Fibroblast of the aortic adventitia (primary cell): ENCODE measurements at places on chromosomes 1 and 21.
A peak's percentile ranks its signal among the peaks of the same experiment; 100 is the strongest.

DNA sequence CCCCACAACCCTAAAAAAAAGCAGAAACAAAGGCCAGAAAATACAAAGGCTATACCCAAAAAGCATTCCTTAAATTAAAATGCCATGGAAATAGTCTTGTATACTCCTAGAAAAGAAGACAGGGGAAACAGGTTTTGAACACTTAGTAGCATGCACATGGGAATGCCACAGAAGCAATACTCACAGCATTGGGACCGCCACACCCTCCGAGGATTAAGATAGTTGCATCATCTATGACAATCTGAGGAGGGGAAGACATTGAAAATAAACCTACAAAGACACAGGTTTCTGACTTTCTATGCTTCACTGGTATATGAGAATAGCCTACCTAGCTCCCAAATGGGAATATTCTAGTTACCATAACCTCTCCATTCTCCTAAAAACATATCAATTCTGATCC lies 15.9 kb upstream of the CPLANE2 start:
- no peak for DNase-seq

GRCh38 chr1:10960411-10961299 lies 51.8 kb upstream of the TARDBP start:
- DNase-seq: peak; percentile 60

- no peak for DNase-seq
Measured at GRCh38 chr1:184828369-184828717, 73.7 kb upstream of the EDEM3 start.

DNA sequence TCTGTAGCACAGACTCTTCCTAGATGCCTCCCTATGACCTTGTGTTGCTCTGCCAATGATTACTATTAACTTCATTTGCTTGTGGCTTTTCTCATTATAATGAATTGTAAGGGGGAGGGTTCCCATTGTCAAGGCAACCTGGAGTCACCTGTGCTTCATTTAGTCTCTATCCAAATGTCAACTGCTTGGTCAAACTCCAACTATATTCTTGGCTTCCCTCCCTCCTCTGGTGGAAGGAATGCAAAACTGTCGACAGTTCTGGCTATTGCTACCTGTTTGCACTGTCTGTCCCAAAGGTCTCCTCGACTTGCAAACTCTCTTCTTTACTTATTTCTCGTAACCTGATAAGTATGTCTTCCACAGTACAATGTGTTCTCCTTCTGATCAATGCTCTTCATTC lies 100.3 kb downstream of the CACNA1E start:
- DNase-seq: no peak

GRCh38 chr1:160748878-160749269 lies 9.8 kb downstream of the SLAMF7 start:
- peak; percentile 8 for DNase-seq

DNA sequence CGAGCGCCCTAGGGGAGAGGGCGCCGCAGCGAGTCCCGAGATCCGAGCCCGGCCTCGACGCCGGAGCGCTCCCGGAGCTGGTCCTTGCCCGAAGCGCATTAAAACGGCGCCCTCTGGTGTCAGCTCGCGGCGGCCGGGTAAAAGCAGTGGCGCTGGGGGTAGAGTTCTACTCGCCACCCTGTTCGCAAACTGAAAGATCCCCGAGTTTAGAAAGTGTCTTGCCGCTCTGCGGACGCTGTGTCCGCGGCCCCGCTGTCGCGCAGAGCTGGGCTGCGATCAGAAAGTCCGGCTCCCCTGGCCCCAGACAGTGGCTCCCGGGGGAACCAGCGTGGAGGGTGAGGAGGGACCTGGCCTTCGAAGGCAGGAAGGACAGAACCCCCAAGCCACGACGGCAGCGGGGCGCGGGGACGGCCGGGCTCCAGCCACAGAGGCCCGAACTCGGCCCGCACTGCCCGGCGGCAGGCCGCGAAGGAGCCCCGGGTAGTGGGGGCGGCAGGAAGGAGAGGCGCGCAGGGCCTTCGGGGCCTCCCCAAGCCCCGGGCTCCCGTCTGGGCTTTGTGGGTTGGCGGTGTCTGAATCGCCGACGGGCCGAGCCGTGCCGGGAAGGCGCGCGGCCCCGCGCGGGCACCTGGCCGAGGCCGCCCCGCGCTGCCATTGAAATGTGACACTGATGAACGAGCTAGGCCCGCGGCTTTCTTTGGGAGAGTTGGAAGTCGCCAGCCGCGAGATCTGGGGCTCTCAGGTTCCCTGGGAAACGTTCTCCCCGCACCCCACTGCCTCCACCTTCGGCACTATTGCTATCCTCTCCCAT lies 39.1 kb upstream of the NFIA start:
- DNase-seq: peak; percentile 79

DNA sequence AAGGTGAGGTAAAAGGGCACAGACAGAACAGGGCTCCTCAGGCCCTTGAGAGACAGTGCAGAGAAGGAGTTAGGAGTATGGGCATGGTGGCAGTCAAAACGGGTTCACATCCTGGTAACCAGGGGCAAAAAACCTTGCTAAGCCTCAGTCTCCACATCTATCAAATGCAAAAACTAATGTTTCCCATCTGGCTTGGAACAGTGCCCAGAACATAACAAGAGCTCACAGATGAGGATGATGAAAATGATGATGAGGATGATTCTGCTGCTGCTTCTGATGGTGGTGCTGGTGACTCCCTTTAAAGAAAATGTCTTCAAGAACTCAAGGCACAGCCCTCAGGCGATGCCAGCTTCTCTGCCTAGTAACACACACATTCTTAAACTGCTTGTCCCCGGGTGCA lies 24.1 kb downstream of the HHIPL2 start:
- peak; percentile 27 for DNase-seq

GRCh38 chr1:210129759-210130158 lies 102.8 kb upstream of the SERTAD4 start:
- DNase-seq: no peak

DNA sequence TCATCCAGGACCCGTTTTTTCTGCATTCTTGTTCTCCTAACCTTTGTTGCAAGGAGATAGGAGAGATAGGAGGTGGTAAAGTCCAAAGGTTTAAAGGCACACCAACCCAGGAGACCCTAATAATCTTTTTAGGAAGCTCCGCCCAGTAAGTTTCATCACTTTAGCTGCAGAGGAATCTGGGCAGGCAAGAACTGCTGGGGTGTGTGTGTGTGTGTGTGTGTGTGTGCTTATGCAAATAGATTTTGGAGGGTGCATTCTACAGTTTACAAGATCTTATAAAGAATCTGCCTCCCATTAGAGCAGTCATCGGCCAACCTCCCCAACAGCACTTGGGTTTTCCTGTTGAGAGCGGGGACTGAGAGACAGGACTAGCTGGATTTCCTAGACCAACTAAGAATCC lies 3.9 kb upstream of the IL10 start:
- no peak for DNase-seq

- DNase-seq: no peak
Measured at GRCh38 chr1:219331424-219331823, 157.7 kb downstream of the LYPLAL1 start.

GRCh38 chr1:93615582-93616150 lies 66.0 kb downstream of the BCAR3 start:
- peak; percentile 76 for DNase-seq

DNA sequence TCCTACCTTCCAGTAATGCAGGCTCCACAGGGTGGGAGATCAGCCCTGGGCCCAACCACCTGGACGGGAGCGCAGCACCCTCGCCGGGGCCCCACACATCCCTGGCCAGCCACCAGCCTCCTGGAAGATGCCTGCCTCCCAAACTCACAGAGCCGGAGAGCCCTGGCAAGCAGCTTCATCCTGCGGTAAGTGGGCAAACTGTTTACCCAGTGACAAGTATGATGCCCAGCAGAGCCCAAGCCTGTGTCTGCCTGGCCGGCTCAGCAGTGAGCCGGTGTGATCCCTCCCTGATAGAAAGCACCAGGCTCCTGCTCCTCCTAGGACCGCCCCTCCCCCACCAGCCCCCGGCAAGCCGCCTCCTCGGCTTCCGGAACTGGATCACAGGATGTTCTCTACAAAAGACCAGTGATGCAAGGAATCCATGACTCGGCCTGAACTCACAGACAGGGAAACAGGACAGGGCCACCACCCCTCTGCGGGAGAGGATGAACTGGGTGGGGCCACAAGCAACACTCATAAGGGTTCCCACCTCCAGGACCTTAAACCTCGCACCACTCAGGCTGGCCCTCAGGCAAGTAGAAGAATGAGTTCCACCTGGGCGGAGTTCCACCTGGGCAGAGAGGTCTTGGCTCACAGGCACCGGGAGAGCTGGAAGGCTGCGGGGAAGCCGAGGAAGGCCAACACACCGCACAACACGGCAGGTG lies 7.9 kb downstream of the ACOT7 start:
- DNase-seq: peak; percentile 72

GRCh38 chr1:193712392-193712791 lies 526.0 kb upstream of the B3GALT2 start:
- DNase-seq: no peak

DNA sequence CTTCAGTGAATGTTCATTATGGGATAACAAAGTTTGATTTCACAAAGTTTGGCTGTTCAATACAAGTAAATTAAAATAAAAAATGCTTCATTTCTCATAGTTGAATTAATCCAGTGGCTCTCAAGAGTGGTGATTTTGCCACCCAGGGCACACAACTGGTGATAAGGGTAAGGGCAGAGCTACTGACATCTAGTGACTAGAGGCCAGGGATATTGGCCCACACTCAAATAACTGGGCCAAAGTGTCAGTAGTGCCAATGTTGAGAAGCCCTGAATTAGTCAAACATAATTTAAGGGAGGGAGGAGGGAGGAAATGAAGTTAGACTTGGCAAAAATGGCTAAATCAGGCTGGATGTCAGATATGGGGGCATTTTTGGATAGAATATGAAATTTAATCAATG lies 880.5 kb upstream of the ADGRL4 start:
- DNase-seq: no peak

- peak; percentile 98 for DNase-seq
Measured at GRCh38 chr1:177984136-177984525, 14.3 kb upstream of the SEC16B start.

DNA sequence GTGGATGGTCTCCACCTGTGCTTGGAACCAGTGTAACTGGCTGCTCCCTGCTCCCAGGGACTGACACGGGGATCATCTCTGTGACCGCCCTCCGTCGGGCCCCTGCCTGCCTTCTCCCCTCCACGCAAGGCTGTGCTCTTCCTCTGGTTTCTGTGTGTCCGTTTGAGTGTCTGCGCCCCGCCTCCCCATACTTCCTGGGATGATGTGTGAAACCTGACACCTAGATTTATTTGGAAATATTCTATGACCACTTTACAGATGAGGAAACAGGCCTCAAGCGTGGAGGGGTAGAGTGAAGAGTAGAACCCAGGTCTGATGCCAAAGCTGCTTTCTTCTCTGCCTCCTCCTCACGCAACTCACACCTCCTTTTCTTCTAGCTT lies 24.3 kb downstream of the LDLRAP1 start:
- no peak for DNase-seq

- no peak for DNase-seq
Measured at GRCh38 chr1:89736937-89737733, 83.7 kb upstream of the LRRC8D start.

GRCh38 chr1:65066766-65067490 lies 81.1 kb upstream of the AK4 start:
- peak; percentile 75 for DNase-seq

- peak; percentile 5 for DNase-seq
Measured at GRCh38 chr1:70288166-70288565, 66.4 kb downstream of the ANKRD13C start.

DNA sequence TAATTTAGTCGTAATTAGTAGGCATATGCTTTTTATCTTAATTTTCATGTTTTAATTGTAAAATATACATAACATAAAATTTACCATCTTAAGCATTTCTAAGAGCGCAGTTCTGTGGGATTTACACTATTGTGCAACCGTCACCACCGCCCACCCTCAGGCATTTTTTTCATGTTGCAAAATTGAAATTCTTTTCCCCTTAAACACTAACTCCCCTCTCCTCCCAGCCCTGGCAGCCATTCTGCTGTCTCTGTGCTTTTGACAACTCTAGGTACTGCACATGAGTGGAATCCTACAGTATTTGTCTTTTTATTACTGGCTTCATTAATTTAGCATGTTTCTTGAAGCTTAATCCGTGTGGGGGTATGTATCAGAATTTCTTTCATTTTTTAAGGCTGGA lies 7.8 kb downstream of the PIK3CD start:
- peak; percentile 77 for DNase-seq

GRCh38 chr1:40782371-40782956 lies 1.1 kb upstream of the KCNQ4 start:
- no peak for DNase-seq

- DNase-seq: no peak
Measured at GRCh38 chr1:198486903-198487302, 53.6 kb downstream of the ATP6V1G3 start.

- DNase-seq: no peak
Measured at GRCh38 chr1:201013031-201013485, 10.5 kb downstream of the KIF21B start.

DNA sequence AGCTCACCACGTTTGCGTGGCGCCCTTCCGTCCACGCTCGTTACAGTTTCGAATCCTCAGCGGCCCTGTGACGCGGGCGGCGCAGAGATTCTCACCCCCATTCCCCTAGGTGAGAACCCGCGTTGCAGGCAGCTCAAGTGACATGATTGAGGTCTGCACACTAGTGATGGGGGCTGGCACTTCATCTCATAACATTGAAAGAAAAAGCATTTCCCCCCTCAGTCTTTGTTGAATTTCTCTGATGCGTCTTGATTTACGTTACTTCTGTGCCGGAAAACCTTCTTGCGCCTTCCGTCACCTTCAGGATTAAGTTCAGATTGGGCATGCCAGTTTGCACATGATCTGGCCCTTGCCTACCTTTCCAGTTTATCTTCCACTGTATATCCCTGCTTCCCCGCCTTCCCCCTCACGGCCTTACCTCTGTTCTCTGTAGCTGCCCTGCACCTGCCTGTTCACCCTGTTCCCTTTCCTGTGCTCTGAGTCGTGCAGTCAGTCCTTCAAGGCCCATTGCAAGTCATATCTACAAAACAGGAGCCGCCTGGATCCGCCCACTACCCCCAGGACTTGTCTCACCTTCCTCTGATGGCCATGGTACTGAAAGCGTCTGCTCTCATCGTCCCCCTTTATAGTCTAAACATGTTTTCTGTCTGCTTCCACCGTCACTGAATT lies 1.1 kb downstream of the CTPS1 start:
- peak; percentile 16 for DNase-seq

GRCh38 chr1:207261971-207262370 lies 59.5 kb upstream of the CD55 start:
- no peak for DNase-seq

- DNase-seq: no peak
Measured at GRCh38 chr1:228283043-228283371, 75.2 kb downstream of the OBSCN start.

GRCh38 chr1:100089082-100089481 lies 43.6 kb downstream of the SASS6 start:
- DNase-seq: no peak

DNA sequence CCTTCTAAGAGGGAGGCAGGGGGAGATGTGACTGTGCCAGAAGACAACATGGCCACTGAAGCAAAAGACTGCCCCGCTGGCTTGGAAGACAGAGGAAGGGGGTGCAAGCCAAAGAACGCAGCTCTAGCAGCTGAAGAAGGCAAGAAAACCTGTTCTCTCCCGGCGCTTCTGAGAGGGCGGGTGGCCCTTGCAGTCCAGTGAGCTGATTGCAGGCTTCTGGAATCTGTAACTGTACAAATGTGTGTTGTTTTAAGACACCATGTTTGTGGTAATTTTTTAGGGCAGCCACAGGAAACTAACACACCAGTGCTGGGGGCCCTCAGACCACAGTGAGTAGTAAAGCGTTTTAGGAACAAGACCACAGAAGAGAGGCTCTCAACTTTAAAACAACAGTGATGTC lies 47.0 kb downstream of the CD46 start:
- no peak for DNase-seq
